Kidney (tissue), 22 donors: ENCODE measurements at places on chromosomes 7 and 10. TPM values are rescaled to one million over a fixed set of nuclear protein-coding genes. Genes with fewer than 3 reads are reported as not detected.

- DNase-seq = no peak
These were observed 16.8 kb upstream of the LRRC72 start for GRCh38 chr7:16509829-16510228.

- no peak for DNase-seq
These were observed 23.2 kb upstream of the PHF14 start for GRCh38 chr7:10950494-10950893.

- DNase-seq = peak; percentile 51
These were observed 210.4 kb upstream of the ADO start for GRCh38 chr10:62594093-62594520.

- peak; percentile 46 for DNase-seq
These were observed 561 bp upstream of the HNRNPF start for GRCh38 chr10:43409385-43410109.

Gene NUP42
- 28.8 TPM for total RNA-seq

DNA sequence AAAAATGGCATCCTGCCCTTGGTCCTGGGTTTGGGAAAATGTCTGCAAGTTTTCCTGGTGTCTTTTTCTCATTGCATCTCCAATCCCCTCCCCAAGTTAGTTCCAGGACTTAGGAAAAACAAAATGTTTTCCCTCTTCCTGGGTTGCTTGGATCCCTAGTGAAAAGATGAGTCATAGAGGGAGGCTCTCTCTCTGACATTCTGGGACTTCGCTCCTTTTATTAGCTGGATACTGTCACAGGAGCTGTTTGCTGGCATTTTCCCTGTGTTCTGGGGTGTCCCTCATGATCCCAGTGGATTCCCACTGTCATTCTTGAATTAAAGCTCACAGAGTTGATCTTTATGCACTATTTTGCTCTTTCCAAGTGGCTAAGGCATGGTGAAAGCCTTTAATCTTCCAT lies 316.4 kb upstream of the MBL2 start:
- DNase-seq = no peak

GRCh38 chr10:76073524-76073923 lies 642.1 kb downstream of the LRMDA start:
- DNase-seq = no peak

DNA sequence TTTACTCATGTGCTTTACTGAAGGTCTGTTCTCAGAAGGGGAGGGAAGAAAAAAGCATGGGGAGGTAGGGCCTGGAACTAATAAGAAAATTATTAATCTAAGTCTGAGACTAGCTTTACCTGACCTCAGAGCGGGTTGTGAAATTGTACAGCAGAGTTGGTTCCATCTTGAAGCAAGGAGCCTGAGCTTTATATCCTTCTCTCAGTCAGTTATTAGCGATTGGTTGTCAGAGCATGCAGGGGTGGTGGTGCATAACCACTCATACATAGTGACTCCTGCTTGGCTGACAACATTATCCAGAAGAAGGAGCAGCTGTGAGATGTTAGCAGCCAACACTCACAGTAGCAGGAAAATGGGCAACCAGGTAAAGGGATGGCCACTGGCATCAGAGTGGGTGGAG lies 976.3 kb upstream of the LRRTM3 start:
- DNase-seq = no peak
